Airway epithelial cell (primary cell): ENCODE measurements at places on chromosomes 12 and 14. TPM values are rescaled to one million over a fixed set of nuclear protein-coding genes. Genes with fewer than 3 reads are reported as not detected.

The APPL2 gene
- 17.1 and 45.8 TPM in 2 replicates for total RNA-seq

The ARID2 gene
- total RNA-seq, result 7.4 and 13.4 TPM in 2 replicates

The INHBC gene
- total RNA-seq, result 0.74 TPM in 1 of 2 replicates, not detected in the other

The POTEG gene
- total RNA-seq, result not detected in 2 replicates

The GPN3 gene
- total RNA-seq, result 17.0 and 20.9 TPM in 2 replicates

The KRT81 gene
- 35.9 and 54.8 TPM in 2 replicates for total RNA-seq

The MMP14 gene
- total RNA-seq, result 187 and 214 TPM in 2 replicates

The PCNX1 gene
- 11.1 and 21.2 TPM in 2 replicates for total RNA-seq

The PROX2 gene
- not detected in 2 replicates for total RNA-seq

The HOXC13 gene
- total RNA-seq, result not detected in 2 replicates

The NKX2-1 gene
- 9.1 and 10.6 TPM in 2 replicates for total RNA-seq

The TAC3 gene
- not detected in 2 replicates for total RNA-seq

The AICDA gene
- not detected in 2 replicates for total RNA-seq

The MAP4K5 gene
- total RNA-seq, result 55.6 and 78.0 TPM in 2 replicates

The RNF212B gene
- total RNA-seq, result not detected in 2 replicates

The REM2 gene
- total RNA-seq, result 0.21 and 0.28 TPM in 2 replicates

The FAM181A gene
- total RNA-seq, result 0.09 and 0.99 TPM in 2 replicates

The SLC38A4 gene
- 0.63 and 1.6 TPM in 2 replicates for total RNA-seq

The KLHL33 gene
- not detected in 2 replicates for total RNA-seq

The IFI27 gene
- total RNA-seq, result 0.49 and 72.5 TPM in 2 replicates

The GOLT1B gene
- total RNA-seq, result 19.9 and 24.5 TPM in 2 replicates

The GLIPR1L2 gene
- total RNA-seq, result 0.28 and 0.56 TPM in 2 replicates

The TOMM20L gene
- not detected in 2 replicates for total RNA-seq

The ACRBP gene
- total RNA-seq, result 0.28 TPM in 1 of 2 replicates, not detected in the other
